ENCODE measurements at places on chromosomes 4 and X.

GRCh38 chr4:77045490-77045889, 30.3 kb downstream of the CCNI start:
- DNase-seq, result no peak

GRCh38 chr4:183867247-183867646, 37.9 kb upstream of the STOX2 start:
- DNase-seq, result no peak

GRCh38 chrX:151153086-151153485, 23.3 kb upstream of the GPR50 start:
- peak; percentile 28 for DNase-seq

DNA sequence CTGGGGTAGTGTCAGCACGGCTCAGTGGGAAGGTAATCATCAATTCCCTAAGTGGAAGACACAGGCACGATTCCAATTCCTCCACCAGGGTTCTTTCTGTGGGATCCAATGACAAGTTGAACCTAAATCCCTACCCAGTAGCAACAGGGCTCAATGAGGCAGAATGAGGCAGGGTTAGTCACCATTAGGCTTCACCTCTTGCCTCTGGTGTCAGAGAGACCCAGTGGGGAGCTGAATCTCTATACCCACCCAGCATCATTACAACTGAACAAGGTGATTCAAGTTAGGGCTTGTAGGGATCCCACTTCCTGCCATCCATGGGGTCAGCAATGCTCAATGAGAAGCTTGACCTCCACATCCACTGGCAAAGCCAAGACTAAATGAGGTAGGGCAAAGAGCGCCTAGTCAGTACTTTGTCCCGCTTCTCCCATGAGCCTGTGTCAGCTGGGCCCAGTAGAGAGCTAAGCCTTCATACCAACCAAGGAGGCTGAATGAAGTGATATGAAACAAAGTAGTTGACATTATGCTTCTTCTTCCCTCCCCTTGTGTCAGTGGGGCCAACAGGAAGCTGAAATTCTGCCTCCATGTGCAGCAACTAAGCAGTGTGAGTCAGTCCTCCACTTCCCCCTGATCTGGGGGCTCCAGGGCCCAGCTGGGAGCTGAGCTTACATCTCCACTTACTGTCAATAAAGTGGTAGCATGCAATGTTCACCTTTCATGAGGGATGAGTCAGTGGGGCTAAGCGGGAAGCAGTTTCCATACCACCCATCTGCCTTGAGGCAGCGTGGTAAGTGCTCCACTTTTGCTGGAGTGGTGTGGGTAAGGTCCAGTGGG, 36.4 kb upstream of the RBM41 start:
- DNase-seq, result no peak

DNA sequence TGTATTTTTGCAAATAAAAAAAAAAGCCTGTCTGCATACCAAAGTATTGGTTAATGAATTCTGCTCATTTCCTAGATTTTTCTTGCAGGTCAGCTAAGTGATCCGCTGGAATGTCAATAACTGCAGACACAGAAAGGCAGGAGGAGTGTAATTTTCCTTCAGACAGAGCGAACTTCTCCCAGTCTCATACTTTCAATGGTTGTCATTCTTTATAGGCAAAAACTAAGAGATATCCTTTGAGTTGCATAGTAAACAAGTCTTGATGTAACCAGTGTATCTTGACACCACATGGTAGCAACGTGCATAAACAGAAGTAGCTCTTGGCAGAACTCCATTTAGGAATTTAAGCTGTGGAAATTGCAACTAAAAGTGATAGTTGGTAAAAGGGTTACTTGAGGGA, 8.2 kb downstream of the CAPN6 start:
- DNase-seq, result no peak

- DNase-seq, result no peak
Measured at GRCh38 chrX:65610040-65610439, 57.4 kb upstream of the MSN start.

- no peak for DNase-seq
Measured at GRCh38 chr4:26766141-26766540, 94.5 kb upstream of the STIM2 start.

DNA sequence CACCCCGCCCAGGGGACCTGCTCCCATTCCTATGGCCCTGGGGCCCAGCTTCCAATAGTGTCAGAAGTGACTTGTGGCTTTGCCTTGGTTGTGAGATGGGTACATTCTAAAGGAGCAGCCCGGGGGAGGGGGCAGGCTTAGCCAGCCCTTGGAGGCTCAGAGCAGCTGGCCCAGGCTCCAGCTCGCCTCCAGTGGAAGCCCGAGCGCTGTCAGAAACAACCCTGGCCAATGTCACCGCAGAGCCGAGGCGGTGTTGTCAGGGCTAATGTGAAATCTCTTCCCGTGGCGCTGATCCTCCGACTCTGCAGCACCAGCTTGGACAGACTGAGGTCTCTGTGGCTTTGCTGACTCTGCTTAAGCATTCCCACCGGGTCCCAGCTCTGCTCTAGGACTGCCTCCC, 29.2 kb upstream of the ZNF81 start:
- DNase-seq, result no peak

DNA sequence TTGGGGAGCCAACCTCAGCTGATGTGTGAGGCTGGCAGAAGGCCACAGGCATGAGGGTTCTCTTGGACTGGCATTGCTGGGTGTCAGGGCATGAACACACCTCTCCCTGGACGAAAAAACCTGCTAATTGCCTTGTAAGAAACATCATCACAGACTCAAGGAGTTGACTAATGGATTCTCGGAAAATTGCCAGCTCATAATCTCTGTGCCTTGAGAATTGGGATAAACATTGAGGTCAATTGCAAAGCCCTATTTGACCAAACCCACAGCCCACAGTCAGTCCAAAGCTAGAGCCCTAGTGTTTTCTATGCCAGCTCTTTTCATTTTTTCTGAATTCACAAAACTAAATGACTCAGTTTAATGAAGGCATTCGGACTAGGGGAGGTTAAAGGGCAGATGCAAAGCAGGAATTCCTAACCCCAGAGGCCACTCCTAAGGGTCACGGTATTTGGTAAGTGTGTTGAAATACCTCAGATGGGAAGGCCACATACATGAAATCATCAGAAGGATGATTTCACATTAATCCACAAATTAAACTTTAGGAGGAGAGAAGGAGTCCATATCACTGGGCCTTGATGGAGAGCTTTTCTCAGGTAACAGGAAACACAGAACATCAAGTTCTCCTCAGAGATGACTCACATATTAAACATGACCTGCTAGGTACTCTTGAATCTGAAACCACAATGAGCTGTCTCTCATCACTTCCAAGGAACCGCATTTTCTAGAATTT, 39.0 kb upstream of the RASL11B start:
- DNase-seq, result peak; percentile 16

DNA sequence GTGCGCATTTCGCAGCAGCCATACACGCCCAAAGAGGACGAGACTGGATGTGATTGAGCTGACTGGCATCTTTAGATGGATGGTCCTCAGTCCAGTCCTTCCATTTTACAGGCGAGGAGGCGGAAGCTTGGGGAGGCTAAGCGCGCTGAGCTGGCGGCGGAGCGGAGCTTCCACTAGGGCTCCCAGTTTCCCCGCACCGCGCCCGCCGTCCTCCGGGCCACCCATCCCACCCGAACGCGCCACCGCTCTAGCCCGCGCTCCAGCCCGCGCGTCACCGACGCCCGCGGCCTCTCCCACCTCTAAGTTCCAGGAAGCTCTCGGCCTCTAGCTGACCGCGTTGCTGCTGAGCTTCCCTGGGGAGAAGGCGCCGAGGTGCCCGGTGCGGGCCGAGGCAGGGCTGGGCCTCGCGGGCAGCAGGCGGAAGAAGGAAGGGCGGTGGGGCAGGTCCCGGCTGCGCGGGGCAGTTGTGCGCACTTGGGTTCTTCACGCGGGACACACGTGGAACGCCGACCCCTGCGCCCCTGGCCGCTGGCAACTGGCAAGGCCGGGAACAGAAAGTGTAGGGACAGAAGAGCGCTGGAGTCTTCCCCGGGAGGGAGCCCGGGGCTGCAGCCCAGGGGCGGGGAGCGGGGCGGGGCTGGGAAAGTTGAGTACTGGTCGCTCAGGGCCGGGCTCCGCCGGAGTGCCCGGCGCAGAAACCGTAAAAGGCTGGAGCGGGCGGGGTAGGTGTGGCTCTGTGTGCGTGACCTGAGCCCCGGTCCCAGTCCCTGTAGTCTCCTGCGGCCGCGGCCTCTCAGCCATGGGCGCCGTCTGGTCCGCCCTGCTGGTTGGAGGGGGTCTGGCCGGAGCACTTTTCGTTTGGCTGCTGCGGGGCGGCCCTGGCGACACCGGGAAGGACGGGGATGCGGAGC, at the start of gene STBD1:
STBD1 (plus strand) TSS at position 763 of the 911 bp plus-strand sequence; CDS start at position 800, 37 bp downstream.
- peak; percentile 39 for DNase-seq

GRCh38 chr4:173169428-173170181, 994 bp downstream of the GALNT7 start:
- no peak for DNase-seq

DNA sequence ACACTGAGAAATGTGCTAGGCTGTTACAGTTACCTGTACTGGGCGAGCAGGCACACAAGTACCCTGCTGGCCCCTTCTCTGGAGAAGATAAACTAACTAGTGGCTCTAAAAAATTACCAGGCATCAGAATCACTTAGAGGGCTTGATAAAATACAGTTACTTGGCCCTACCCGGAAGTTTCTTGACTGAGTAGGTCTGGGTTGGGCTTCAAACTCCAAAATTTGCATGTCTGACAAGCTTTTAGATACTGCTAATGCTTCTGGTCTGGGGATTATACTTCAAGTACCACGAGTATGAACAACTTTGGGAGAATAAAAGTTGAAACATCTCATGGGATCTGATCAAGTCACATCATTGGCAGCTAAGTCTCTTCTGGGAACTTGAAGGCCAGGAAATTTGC, 30.8 kb downstream of the CEP135 start:
- no peak for DNase-seq

- DNase-seq, result no peak
Measured at GRCh38 chr4:20882500-20882899, 182.2 kb downstream of the PACRGL start.

DNA sequence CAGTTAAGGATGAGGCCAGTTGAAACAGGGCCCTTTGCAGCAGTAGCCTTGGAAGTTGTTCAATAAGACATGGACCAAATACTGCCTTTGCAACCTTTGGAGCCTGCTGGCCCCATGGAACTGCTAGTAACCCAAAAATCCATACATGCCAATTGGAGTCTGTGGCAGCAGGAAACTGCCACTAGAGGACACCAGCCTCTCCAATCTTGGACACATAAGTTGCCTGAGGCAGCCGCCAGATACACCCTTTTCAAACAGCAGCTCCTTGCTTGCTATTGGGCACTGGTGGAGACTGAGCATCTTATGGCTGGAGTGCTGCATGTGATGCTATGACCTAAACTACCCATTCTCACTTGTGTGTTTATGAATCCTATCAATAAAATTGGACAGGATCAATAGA, 14.8 kb upstream of the LAP3 start:
- no peak for DNase-seq

DNA sequence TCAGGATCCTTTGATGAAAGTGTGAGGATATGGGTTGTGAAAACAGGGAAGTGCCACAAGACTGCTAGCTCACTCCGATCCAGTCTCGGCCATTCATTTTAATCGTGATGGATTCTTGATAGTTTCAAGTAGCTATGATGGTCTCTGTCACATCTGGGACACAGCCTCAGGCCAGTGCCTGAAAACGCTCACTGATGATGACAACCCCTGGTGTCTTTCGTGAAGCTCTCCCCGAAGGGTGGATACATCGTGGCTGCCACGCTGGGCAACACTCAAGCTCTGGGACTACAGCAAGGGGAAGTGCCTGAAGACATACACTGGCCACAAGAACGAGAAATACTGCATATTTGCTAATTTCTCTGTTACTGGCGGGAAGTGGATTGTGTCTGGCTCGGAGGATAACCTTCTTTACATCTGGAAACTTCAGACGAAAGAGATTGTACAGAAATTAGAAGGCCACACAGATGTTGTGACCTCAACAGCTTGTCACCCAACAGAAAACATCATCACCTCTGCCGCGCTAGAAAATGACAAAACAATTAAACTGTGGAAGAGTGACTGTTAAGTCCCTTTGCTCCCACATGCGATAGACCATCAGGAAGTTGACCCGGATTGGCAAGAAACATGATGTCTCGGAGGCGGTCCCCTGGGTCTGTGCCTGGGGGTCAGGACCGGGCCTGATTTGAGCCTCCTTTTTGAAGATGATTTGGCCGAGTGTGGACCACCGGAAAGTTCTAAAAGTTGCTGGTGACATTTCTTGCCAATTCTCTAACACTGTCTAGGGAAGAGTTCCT, 22.2 kb downstream of the LIAS start:
- DNase-seq, result no peak

- DNase-seq, result no peak
Measured at GRCh38 chr4:168257768-168258167, 60.8 kb downstream of the DDX60 start.

DNA sequence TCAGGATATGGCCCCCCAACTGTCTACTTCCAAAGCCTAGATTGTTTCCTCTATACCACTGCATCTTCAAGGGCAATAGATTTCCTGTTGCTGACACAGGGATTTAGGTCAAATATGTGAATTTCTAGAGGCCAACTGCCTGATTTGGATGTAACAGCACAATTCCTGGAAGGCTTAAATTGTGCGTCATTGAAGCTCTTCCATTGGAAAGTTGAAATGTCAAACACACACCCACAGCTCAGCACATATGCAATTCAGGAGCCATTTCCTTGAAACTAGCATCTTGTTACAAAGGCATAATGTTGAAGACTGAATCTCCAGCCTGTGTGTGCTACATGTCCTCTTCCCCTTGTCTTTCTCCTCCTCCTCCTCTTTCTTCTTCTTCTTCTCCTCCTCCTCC, 158.6 kb downstream of the STK32B start:
- DNase-seq, result no peak

DNA sequence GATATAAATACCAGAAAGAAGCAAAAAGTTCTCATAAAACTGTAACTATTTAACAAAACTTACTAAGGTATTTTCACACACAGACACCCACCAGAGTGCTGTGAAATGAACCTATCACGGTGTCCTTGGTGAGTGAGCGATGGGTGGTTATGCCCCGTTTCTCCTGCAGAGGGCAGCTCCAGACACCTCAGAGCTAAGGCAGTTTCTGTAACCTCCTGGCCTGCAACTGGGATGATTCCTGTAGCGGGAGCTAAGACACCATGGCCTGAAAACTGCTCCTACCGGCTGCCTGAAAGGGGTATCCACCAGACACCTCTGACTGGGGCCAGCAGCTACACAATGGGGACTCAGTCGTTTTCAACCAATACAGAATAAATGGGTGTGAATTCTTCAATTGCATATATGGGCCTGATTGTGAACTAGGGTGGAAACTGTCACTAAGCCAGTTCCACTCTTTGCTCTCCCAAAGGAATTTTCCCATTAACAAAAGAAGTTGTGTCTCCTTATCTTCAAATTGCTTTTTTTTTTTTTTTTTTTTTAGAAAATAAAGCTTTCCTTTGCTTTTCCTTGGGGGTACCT, 2375.8 kb upstream of the TENM3 start:
- DNase-seq, result peak; percentile 42

DNA sequence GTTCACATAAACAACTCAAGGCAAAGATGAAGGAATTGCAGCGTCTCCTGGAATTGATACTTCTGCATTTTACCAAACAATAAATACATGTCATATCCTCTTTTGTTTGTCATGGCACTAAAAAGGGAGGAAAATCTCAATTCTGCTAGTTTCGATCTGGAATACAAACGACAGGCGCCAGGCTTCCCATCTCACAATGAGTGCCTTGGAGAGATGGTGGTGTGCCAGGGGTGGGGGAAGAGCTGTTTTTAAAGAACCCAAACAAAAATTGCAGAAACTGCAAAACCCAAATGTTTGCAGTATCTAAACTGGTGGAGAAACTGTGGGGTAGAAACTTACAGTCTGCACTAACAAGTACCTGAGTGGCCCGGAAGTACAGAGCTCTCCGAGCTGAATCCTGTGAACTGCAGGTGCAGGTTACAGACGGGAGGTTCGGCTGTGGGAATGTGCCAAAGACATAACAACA, 53.0 kb upstream of the KLF3 start:
- DNase-seq, result no peak

- DNase-seq, result no peak
Measured at GRCh38 chr4:33722800-33723516, 2521.4 kb downstream of the ARAP2 start.
